Activated CD4-positive, alpha-beta T cell treated with anti-CD3 and anti-CD28 coated beads, Interleukin-2, amount 50 U/mL, for 4 hours (primary cell): ENCODE measurements at places on chromosomes 7 and 10.

DNA sequence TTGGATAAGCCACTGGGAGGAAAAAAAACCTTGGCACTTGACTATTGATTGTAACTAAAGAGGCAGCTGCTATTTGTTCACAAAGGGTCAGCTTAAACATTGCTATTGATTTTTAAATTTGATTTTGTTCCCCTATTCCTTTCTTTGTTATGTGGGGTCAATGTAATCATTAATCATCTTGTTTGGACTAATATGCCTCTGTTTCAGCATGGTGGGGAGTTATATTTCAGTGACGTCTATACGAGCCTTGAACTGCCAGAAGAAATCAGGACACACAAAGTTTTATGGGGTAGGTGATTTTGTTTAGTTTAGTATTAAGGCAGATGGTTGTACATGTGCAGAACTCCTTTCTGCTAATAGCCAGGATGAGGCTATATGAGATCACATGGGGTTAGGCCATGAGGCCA is 7.5 kb downstream of the AS3MT start:
- no peak for DNase-seq

GRCh38 chr10:112394475-112394875 is 20.6 kb downstream of the ACSL5 start:
- DNase-seq: no peak

DNA sequence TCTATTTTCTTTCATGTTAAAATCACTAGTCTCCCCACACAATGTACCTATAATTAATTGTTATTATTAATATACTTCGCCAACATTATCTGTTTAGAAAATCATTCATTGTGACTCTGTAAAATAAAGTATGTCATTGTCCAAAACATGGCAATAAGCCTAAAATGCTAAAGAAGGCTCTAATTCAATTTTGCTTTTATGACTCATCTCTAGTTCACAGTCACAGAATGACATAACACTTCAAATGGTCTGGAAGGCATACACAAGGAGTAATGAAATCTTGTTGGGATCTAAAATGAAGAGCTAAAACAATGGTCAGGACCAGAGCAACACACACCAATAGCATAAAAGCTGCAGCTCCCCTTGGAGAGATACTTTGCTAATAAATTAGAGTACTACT is 505.8 kb downstream of the GPAM start:
- no peak for DNase-seq

- DNase-seq: peak; percentile 71
Measured at GRCh38 chr7:143263266-143264195, at the start of gene GSTK1. Gene GSTK1, plus strand, starts transcription at chr7:143263441. Its CDS starts 73 bp downstream, at chr7:143263514.

DNA sequence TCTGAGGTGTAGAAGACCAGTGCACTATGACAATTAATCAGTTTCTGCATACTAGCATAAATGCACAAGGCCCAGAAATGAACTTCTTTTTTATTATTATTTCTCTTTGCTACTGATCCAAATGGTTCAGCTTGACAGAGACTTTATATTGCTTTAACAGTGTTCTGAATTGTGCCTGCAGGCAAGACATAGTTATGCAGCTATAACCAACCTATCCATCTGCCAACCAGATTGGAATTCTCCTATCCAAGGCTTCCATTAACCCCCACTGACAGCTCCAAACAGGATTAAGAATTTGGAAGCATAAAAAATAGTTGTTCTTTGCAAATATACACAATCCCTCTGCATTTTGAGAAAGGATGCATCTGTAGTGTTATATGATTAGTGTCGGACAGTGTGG is 98.2 kb downstream of the BTRC start:
- no peak for DNase-seq

DNA sequence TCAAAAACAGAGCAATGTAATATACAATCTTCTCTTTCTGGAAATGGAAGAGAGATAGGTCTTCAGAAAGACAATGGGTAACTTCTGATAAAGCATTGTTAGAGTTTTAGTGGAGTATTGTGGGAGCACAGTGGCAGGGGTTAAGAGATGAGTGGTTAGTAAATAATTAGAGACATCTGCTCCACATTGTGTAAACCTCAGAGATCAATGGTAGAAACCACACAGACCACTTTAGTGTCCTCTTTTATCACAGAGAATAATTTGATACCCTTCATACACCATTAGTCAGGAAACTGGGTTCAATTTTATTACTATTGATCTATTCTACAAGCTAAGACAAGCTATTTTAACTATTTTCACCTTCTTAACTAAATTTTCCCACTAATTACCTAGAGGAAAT is 35.9 kb upstream of the MAGI2 start:
- no peak for DNase-seq

DNA sequence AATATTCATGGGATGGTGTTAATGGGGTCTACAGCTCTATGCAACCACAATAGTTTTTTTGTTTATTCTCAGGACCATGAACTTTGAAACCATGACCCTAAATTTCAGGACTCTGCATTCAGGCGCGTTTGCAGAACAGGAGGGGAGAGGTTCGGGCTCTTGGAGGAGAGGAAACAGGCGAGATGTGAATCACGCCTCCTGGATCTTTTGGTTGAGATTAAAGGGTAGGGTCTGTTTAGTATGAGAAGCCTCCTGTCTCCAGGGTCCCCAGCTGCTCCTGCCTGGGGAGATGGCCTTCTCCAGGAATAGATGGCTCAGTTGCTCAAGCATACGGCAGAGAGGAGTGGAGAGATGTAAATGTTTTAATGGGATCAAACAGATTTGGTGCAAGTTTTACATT is 18.2 kb downstream of the TLL2 start:
- no peak for DNase-seq

DNA sequence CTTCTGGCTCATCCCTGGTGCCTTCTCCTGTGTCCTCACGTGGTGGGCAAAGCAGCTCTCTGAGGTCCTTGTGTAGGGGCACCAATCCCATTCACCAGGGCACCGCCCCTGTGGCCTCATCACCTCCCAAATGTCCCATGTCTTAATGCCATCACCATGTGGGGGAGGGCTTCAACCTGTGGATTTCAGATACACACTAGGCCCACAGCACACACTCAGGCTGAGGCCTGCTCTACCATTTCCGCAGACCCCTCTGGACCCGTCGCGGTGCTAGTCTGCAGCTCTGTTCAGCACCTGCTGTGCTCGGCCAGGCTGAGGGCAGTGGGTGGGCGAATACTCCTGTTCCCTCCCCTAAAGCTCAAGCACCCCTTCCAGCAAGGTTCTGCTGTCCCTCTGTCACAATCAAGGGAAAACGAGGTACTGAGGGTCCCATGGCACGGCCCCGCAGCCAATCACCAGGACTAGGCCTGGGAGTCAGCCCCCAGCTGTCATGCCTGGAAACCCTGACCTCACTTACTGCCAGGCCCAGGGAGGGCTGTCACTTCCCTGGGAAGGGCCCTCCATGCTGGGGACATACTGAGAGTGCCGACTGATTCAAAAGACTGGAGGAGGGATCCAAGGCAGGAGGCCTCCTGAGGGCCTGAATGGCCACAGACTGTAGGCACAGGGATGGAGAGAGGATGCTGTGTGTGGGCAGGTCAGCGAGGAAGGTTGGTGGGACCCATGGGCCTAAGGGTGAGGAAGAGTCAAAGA is 123.8 kb upstream of the RET start:
- DNase-seq: no peak

DNA sequence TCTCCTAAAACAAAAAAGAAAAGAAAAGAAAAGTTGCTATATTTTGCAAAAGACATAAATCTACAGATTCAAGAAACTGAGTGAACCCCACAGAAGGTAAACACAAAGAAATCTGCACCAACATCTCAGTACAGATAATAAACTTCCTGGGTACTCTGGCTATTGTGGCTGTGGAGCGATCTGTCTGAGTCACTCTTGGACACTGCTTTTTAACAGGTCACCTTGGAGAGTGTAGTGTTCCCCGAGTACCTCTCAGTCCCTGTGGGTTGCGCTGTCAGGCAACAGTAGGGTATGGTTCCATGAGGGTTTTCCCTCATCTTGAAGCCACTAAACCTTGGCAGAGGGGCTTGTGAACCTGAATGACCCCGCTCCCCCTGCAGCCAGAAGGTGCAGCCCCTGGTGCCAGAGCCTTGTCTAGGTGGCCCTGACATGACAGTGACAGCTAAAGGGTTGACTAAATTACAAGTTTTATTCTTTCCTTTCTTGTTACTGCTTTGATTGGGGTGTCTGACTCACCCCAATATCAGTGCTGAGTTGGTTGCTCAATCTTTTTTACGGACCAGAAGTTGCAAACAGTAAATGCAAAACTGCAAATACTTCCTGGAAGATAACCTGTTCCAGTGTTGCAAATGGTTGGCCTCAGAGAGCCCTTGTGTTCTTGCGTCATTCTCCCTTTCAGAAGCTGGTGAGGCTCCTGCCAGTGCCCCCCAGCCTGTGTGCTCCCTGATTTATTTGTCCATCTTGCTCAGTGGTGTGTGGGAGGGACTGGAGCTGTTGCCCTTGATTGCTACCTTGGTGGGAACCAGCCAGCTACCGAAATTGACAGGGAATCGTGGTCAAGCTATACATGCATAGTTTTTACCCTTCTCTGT is 30.6 kb downstream of the POR start:
- DNase-seq: no peak

GRCh38 chr7:21651697-21652096 is 108.9 kb downstream of the DNAH11 start:
- no peak for DNase-seq
